ENCODE measurements at places on chromosomes 7 and 10.

DNA sequence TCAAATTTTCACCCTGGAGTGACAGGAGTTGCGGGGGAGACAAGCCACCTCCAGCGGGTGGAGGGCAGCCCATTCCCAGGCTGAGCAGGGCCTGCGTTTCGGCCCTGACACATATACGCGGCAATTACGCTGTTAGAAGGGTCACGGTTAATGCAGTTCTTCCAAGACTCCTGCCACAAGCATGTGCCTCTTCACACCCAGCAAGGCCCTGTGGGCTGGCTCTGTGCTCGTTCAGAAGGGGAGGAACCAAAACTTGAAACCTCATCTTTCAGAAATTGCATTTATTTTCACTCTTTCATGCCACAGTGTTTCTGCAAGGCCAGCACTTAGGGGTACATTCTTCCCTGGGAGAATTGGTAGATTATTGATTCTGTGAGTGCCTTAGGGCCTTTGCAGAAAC lies 24.7 kb downstream of the LRMDA start:
- no peak for DNase-seq

- no peak for DNase-seq
Measured at GRCh38 chr7:74030861-74031260, 2.9 kb downstream of the ELN start.

DNA sequence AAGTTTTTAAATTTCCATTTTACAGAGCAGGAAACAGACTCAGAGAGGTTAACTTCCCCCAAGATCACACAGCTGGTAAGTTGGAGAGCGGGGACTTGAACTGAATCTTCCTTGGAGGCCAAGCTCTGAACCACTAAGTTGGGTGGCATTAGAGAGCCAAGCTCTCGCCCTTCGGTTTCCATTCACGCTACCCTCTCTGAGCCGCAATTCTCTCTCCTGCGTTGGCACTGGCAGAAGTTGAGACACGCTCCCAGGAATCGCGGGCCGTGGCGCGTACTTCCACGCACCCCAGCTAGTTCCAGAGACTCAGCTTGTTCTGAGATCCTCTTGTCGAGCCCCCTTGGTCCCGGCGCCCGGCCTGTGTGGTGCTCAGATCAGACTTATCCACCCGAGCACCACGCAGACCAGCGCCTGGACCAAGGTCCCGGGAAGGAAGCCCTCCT lies 29.3 kb upstream of the VAX1 start:
- no peak for DNase-seq

- no peak for DNase-seq
Measured at GRCh38 chr7:28369523-28369922, 42.8 kb upstream of the CREB5 start.

DNA sequence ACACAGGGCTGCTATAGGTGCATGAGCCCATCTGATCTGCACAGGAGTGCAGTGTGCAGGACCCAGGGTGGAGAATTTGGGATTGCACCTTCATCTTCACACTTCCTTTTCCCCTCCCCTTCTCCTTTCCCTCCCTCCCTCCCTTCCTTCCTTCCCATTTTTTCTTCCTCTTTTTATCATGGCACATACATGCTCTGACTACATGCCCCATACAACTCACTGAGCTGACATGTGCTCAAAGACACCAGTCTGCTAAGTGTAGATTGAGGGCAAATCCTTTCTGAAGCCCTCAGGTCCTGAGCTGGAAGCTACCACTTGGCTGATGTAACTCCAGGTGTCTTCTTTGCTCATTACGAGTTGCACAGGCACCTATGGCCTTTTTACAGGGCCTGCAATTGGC lies 365.3 kb upstream of the ZNF32 start:
- DNase-seq, result no peak

GRCh38 chr10:10892290-10892875 lies 125.3 kb upstream of the CELF2 start:
- no peak for DNase-seq

DNA sequence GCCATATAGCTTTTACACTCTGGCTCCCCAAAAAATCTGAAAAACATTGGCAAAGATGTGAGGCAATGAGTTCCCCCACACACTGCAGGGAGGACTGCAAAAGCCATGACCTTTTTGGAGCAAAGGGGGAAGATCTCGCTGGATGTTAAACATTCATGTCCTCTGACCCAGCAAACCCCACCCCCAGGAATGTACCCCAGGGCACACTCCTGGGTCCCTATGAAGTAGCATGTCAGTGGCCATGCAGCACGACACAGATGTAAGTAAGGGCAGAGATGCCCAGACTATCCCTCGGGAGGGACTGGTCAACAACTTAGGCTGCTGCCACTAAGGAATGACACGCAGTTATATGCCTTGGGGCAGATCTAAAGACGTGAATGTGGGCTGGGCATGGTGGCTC lies 100.6 kb downstream of the DLG5 start:
- no peak for DNase-seq

DNA sequence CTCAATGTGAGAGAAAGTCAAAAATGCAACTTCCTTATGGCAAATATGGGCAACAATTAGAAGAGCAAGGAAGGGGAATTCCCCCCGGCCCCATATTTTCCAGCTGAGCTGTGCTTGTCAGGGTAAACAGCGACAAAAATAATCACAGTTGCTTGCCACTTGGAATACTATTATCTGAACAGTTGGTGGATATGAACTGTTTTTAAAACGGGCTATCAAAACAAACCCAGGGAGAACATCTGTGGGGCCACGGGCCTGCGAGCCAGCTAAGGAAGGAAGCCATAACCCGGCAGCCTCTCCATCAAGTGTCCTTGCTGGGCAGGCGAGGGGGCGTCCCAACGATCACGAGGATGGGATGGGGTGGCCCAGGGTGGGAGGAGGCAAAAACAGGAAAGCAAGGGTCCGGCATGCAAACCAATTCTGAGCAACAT lies 228.4 kb downstream of the ARHGAP12 start:
- DNase-seq, result no peak

- no peak for DNase-seq
Measured at GRCh38 chr10:114526126-114526503, 121.8 kb upstream of the AFAP1L2 start.

GRCh38 chr7:29109899-29110298 lies 36.4 kb downstream of the CPVL start:
- DNase-seq, result no peak

DNA sequence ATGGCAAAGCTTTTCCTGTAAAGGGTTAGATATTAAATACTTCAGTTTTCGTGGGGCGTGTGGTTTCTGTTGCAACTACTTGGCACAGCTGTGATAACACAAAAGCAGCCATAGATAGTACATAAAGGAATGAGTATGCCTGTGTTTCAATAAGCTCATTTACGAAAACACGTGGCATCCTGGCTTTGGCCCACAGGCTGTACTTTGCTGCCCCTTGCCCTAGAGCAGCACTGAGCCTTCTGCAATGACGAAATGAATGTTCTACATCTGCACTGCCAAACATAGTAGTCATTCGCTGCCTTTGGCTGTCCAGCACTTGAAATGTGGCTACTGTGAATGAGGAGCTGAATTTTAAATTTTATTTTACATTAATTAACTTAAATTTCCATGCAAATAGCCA lies 376.2 kb upstream of the TPK1 start:
- no peak for DNase-seq

GRCh38 chr7:94352887-94353286 lies 41.8 kb upstream of the COL1A2 start:
- DNase-seq, result no peak

DNA sequence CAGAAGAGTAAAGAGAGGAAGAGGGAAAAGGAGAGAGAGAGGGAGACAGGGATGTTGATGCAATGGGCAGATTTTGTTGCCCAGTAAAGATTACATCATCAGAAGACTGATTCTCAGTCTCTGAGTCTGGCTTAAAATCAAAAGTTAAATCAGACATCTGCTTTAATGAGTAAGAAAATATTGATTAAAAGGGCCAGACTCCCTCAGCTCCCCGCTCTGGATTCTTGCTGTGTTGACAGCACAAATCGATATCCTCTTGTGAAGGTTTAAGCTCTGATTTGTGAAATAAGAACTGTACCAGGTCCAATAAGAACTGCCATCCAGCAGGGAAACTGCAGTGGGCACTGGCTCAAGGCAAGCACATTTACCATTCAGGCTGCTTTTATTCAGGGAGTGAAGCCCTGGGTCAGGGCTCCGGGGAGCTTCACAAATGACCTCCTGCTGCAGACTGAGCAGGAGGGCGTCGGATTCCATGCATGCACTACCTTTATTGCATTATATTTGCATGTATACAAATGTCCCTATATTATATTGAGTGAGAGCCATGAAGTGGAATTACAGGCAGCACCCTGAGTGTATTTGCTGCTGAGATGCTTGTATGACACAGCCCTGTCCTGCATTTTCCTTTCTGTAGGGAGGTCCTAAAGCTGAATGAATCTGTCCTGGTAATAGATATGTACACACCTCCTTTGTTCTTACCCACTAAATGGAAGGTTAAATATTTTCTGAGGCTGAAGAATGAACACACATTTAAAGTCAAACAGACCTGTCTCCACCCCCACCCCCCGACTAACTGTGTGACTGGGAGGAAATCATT lies 401.5 kb downstream of the REEP3 start:
- DNase-seq, result no peak

GRCh38 chr10:89857431-89858042 lies 156.1 kb downstream of the KIF20B start:
- DNase-seq, result no peak

DNA sequence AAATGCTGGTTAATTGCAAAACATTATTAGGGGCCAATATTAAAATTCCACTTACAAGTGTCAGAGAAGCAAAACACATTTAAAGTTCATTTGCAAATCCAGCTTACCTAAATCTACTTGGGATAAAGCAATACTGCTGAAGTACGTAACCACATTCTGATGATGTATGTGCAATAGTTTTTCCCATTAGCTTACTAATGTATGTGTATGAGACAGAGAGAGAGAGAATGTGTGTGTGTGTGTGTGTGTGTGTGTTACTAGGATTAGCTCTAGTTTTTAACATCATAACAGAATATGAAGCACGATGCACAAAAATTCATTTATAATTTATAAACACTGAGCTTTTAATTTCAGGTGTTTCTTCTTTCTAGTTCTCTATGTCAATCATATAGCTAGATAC lies 1074.2 kb upstream of the C7orf33 start:
- no peak for DNase-seq

- no peak for DNase-seq
Measured at GRCh38 chr10:29618341-29619171, 16.2 kb downstream of the SVIL start.

GRCh38 chr7:909358-910329 lies 33.3 kb downstream of the GET4 start:
- DNase-seq, result no peak

- no peak for DNase-seq
Measured at GRCh38 chr10:3785851-3786271, 852 bp upstream of the KLF6 start.

DNA sequence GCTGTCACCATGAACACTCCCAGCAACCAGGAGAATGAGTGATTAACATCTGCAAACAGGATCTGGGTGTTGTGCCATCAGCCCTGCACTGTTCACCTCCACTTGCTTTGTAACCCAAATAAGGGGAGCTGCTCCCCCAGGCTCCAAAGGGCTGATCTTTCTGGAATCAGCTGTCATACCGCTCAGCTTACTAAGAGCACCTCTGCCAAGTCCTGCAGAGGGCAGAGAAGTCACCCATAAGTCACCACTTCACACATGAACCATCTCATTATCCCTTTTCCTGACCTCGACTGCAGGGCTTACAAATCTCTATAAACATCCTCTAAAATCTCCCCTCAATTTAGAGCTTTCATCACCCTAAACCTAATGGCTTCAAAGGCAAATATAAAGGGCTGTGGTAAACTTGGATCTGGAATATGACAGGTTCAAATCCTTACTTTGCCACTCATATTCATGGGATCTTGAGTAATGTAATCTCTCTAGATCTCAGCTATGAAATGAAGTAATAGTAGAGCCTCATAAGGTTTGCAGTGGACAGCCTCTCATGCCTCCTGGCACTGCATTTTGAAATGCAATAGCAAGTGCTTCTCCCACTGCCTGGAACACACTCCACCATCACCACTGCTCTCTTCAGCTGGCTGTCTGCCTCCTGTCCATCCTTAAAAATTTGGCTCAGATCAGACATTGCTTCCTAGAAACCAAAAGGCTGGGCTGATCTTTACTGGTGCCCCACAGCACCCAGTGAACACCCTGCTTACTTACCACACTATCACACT lies 38.8 kb downstream of the ERLIN1 start:
- DNase-seq, result no peak

- no peak for DNase-seq
Measured at GRCh38 chr10:118937226-118937625, 92.3 kb upstream of the NANOS1 start.

DNA sequence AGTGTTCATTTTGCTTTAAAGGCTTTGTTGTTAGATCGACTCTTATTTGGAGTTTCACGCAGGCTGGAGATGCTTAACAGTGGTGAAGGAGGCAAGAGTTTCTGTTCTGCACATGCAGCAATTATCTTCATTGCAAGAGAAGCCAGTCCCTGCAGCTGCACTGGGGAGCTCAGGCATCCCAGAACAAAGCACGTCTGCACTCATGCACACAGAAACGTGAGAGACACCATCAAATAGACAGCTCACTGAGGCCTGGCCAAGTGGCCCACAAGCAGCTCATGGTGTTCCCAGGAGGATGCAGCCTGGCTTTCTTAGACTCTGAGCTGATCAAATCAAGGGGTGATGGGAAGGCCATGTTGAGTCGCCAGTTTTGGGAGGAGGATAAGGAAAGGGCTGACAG lies 246.1 kb downstream of the CREB5 start:
- no peak for DNase-seq

GRCh38 chr7:126079581-126079980 lies 1150.0 kb upstream of the POT1 start:
- DNase-seq, result no peak

DNA sequence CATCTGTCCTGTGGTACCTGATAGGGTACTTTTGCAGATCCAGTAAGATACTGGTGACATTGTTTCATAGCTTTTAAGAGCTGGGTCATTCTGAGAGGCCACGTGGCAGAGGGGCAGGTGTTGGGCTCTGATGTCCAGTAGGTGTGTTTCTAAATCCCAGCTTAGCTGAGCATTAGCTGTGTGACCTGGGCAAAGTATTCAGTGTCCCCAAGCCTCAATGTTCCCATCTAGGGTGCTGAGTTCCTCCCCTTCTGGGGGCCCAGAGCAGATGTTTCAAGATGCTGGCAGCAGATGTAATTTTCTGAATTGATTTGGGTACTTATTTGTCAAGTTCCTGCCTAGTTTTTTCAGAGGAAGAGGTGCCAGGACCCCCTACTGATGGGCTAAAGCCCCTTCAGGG lies 52.9 kb downstream of the NEURL1 start:
- DNase-seq, result no peak

- DNase-seq, result no peak
Measured at GRCh38 chr7:122289426-122289825, 15.1 kb downstream of the FEZF1 start.

- no peak for DNase-seq
Measured at GRCh38 chr7:112212571-112212970, 6.1 kb downstream of the ZNF277 start.

- DNase-seq, result no peak
Measured at GRCh38 chr7:112420236-112420861, 29.9 kb upstream of the IFRD1 start.

Measured in activated T-helper 1 cell treated with anti-CD3 and anti-CD28 coated beads, Interleukin-2, amount 50 U/mL, for 16 hours (primary cell).